ENCODE measurements at places on chromosomes 2 and 18. TPM values are rescaled to one million over a fixed set of nuclear protein-coding genes. Genes with fewer than 3 reads are reported as not detected.

The RIT2 gene
- not detected for total RNA-seq

The SH2D6 gene
- 0.96 TPM for total RNA-seq

The EML6 gene
- total RNA-seq, result 1.5 TPM

The PLA2R1 gene
- total RNA-seq, result 2.1 TPM

The CAPG gene
- total RNA-seq, result 104 TPM

The STAT4 gene
- 4.5 TPM for total RNA-seq

The WDR35 gene
- 13.8 TPM for total RNA-seq

The MC2R gene
- not detected for total RNA-seq

The KIAA2012 gene
- total RNA-seq, result not detected

The SIGLEC15 gene
- 0.06 TPM for total RNA-seq
